ENCODE measurements at places on chromosomes 4 and X.

DNA sequence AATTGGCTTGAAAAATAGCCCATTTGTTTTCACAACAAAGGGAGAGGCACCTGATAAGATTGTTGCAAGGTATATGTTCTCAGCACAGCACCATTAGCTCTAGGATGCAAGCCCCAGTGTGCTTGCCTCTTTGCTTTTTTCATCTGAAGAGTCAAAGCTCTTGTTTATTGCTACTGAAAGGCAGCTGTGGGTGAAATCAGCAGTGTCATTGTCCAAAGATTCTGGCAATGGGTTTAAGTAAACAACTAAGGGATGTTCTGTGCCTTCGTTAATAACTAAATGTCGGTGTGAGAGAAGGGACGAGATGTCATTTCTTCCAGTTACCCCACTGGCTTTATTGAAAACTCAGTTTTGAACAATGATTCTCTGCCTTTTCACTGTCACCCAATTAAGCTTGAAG, 567.7 kb downstream of the KCNIP4 start:
- DNase-seq: no peak

- DNase-seq: no peak
Measured at GRCh38 chr4:164467493-164467892, 286.4 kb upstream of the SMIM31 start.

DNA sequence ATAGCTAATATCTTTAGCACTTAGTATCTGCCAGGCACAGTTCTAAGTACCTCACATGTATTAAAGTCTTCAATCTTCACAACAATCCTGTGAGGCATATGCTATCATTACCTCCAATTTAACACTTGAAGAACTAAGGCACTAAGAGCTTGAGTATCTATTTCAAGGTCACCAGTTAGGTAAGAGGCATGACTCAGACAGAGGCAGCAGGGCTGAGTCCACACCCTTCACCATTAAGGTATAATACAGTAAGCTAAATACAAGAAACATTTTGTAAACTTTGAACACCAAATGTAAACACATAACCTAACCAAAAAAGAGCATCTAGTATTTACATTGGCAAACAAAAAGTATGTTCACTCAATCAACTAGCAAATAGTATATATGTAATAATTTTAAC, 1410.9 kb downstream of the PCDH18 start:
- no peak for DNase-seq

DNA sequence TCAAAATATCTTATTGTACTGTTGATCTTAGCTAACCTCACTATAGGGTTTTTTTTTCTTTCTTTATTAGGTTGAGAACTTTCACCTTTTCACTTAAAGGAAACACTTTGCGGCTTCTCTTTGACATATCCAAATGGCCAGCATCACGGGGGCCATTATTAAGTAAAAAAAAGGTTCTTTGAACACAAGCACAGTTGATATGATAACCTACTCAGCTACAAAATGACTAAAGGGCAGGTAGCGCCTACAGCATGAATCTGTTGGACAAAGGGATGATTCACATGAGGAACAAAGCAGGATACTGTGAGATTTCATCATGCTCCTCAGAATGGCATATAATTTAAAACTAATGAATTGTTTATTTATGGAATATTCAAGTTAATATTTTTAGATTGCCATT, 119.6 kb downstream of the CCSER1 start:
- DNase-seq: no peak

- no peak for DNase-seq
Measured at GRCh38 chrX:19361701-19362100, 18.0 kb downstream of the PDHA1 start.

DNA sequence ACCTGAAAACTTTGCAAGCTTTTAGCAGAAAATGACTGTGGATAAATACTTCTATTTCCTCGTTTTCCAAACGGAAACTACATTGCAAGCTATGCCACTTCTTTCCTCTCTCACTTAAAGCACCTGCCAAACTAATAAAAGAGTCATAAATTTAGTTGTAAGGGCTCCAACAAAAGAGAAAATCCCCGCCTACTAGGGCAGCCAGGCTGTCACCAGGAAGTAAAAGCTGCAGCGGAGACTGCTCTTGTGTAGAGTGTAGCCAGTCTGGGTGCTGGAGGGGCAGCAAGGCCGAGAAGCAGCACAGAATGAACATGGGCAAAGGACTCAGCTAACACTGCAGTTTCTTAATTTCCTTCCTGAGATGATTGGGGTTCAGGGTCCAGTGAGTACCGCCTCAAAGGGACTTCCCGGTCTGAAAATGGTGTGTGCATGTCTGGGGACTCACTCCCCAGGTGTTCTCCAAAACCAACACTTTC, 89.3 kb upstream of the MAML3 start:
- no peak for DNase-seq

DNA sequence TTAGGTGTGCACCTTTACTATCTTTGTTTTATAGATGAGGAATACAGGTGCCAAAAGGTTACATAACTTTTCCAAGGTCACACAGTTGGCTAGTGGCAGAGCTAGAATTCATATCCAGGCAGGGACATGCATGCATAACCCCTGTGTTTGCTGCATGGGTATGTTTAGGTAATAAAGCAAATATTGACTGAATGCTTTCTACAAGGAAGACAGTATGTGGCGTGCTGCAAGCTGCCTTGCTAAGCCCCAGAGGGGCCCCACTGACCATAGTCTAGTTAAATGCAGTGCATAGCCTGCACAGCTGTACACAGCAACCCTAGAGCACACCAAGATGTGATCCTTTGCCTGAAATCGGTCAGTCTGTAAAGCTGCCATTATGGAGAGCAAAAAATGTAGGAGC, 320.5 kb upstream of the IGFBP7 start:
- no peak for DNase-seq

GRCh38 chr4:161197912-161198311, 965.9 kb downstream of the FSTL5 start:
- no peak for DNase-seq

DNA sequence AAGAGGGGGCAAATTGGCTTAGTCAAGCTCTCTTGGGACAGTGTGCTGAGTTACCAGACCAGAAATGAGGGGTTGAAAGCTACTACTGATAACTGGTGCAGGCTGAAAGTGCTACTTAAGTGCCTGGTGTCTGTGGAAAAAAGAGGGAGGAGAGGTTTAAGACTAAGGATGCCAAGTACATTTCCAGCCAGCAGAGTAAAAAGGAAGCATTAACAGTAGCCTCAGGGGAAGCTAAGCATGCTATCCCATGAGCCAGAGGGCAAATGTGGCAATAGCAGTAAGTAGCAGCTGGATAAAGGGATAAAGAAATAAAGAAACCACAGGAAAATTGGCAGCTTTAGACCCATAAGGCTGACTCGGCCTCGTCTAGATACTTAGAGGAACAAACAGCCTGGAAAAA, 196.3 kb upstream of the MAB21L2 start:
- no peak for DNase-seq

- DNase-seq: peak; percentile 32
Measured at GRCh38 chrX:106726485-106727437, at the start of gene RNF128. Gene RNF128 (plus strand): TSS chrX:106726701. CDS start chrX:106726914, 213 bp downstream.

DNA sequence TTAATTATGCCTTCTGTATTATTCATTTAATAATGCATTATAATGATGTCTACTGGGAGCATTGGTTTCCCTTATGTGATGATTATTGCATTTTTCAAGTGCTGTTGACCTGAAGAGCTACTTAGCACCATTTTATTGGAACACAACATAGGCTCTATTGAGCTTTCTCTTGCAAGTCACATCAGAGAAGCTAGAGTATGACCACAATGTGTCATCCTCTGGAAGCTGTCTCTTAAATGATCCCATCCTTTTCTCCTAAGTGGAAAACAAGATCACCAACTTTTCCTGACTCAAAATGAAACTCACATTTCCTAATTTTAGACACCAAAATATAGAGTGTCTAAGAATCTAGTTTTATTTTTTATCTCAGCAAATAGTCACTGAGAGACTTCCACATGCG, 1451.9 kb downstream of the PCDH7 start:
- no peak for DNase-seq

- DNase-seq: no peak
Measured at GRCh38 chrX:36930491-36930890, 77.7 kb upstream of the FAM47C start.

DNA sequence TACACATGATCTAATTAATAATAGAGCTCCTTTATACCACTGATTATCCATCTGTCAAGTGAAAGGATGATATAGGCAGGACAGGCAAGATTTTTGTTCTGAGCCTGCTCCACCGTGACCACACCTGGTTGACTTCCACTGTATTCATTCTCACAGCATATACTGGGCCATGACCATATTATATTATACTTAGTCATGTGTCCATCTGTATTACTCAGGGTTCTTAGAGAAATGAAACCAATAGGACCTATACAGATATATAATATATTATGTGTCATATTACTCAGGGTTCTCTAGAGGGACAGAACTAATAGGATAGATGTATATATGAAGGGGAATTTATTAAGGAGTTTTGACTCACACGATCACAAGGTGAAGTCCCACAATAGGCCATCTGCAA, 675.1 kb downstream of the GRXCR1 start:
- no peak for DNase-seq

DNA sequence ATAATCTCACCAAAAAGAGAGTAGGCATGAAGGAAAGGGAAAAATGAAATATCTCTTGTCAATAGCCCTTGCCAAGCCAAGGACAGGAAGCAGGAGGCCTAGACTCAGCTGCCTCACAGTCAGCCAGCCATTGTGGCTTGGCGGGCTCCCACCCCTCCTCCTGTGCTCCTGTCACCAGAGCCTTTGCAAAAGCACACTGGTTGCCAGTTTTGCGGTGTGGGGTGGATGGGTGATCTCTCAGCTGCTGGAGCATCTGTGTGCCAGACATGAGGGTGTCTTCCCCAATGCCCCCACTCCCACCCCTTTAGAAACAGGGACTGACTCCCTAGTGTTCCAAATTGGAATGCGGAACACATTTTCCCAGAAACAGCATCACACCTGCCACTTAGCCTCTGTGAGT, 26.1 kb downstream of the ARHGEF6 start:
- DNase-seq: peak; percentile 39

- no peak for DNase-seq
Measured at GRCh38 chrX:32170481-32170880, 1040.9 kb downstream of the DMD start.

- no peak for DNase-seq
Measured at GRCh38 chrX:149568701-149569296, 18.5 kb downstream of the MAGEA9B start.

DNA sequence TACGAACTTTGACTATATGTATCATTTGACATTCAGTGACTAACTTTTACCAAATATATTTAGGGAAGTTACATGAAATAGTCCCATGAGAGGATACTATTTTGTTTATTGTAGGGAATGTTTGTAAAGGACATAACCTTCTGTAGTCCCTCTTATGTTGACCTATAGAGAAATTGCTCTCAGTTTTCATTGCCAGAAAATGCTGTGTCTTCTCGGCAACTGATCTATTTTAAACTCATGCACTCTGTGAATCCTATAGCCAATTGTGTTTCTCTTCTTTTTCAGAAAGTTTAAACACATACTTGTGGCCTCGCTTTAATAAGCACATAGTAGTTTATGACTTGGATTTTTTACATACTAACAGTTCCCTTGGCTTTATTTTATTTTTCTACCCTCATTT, 38.2 kb downstream of the DMP1 start:
- no peak for DNase-seq

DNA sequence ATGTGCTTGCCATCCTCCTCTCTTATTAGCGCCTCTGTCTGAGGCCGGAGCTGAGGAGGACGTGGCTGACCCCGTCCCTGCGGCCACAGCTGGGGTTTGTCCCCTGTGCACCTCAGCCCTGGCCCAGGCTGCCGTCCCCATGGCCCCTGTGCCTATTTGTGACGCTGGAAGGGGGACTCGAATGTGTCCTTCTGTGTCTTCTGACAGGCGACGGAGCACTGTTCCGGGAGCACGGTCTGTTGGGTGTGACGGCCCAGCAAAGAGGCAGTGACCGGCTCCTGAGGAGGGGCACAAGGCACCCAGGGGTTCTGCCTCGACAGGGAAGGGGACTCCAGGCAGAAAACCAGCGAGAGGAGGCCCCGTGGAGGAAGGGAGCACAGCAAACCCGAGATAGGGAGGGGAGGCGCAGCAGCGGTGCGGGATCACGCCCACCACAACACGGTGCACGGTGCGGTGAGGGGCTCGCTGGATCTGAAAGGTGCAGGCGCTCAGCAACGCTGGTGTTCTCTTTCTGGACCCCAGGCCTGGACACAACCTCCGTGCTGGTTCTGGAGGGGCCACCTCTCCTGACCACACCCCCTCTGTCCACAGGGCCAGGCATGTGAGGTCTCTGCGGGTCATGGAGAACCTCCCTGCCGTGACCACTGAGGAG, 5.6 kb downstream of the SH3TC1 start:
- DNase-seq: no peak

GRCh38 chr4:184362396-184362795, 112.0 kb downstream of the IRF2 start:
- DNase-seq: no peak

GRCh38 chr4:148986951-148987350, 544.7 kb upstream of the NR3C2 start:
- DNase-seq: no peak

DNA sequence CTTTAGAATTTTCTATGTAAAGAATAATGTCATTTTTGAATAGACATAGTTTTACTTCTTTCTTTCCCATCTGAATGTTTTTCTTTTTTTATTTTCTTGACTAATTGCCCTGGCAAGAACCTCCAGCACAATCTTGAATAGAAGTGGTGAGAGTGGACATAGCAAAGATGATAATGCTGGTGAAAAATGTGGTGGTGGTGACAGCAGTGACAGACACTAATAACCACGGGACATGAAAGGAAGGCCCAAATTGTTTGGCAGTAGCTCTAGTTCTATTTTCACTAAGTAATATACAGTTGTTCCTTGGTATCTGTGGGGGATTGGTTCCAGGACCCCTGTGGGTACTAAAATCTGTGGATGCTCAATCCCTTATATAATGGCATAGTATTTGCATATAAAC, 29.6 kb downstream of the C4orf54 start:
- DNase-seq: no peak

DNA sequence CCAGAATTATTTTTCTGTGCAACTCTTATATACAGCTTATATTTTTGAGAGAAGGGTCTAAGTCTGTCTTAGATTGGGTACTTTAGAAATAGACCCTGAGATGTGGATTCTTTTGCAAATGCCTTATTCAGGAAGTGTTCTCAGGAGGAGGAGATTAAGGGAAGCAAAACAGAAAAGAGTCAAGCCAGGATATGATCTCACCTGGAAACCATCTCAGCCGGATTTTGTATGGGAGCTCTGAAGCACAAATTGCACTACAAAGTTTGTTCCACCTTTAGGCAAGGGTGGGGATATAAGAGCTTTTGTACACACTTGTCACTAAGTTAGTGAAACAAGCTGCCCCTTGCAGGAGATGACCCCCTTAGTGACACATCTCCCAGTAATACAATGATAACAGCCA, 121.2 kb upstream of the GRPR start:
- no peak for DNase-seq

DNA sequence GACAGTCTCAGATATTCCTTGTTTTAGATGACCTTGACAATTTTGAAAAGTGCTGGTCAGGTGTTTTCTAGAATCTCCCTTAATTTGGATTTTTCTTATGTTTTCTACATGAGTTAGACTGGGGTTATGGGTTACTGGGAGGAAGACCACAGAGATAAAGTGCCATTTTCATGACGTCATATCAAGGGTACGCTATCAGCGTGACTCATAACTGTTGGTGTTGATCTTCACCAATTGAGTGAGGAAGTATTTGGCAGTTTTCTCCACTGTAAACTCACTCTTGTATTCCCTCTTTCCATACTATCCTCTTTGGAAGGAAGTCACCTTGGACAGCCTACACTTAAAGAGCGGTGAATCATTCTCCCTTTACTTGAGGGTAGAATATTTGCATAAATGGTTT, 56.9 kb downstream of the MAGEC1 start:
- no peak for DNase-seq
